ENCODE measurements at places on chromosomes 13 and 19. TPM values are rescaled to one million over a fixed set of nuclear protein-coding genes. Genes with fewer than 3 reads are reported as not detected.

C19orf25 gene
- total RNA-seq, result 31.6 TPM

CEACAM4 gene
- not detected for total RNA-seq

NKPD1 gene
- under 0.01 TPM for total RNA-seq

GAS6 gene
- 184 TPM for total RNA-seq
